ENCODE measurements at places on chromosomes 4 and X.
A peak's percentile ranks its signal among the peaks of the same experiment; 100 is the strongest.

- no peak for DNase-seq
Measured at GRCh38 chrX:38898261-38898660, 97.0 kb downstream of the MID1IP1 start.

DNA sequence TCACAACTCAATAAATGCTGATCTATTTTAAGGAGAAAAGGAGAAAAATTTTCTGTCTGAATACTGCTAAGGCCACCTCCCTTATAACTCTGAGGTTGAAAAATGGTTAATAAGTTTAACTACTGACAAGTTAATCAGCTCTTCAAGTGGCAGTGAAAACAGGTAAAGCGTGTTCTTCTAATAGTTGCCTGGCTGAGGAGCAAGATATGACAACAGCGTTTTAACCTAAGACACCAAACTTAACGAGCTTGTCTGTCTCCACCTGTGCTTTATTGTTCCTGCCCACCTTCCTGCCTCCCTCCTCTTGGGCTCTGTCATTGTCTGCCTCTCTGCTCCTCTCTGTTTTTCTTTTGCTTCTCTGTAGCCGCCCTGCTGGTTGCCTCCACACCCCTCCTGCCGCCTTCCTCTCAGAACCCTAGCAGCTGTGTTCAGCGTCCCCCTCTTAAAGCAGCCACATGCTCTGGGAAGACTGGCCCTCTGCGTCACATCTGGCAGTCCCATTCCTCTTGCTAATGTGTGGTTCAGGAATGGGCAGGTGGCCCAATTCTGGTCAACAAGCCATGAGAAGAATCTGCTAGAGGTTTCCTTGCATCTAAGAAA lies 4.3 kb upstream of the TSPAN5 start:
- DNase-seq = no peak

GRCh38 chr4:122614621-122615020 lies 6.2 kb downstream of the IL21 start:
- DNase-seq = no peak

DNA sequence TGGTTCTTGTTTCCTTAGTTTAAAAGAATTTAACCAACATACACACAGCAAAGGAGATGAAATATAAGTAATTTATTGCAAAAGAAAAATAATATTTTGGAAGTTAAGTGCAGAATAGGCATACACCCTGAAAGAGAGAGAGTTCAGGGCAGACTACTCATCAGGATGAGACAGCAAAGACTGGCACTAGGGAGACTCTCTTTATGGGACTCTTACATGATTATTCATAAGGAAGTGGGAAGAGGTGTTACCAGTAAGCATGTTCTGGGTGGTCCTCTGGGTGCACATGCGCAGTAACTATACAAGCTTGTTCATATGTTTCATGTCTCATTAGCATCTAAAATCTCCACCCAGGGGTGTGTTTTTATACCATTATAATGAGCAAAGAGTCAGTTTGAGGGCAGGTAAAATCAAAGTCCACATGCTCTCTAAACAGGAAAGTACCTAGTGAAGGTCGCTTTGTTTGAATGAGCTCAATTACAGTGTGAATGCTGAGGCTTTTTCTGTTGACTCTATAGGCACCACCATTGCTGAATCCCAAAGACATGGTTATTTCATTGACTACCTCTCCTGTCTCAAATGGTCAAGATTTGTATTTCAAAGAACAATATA lies 38.2 kb upstream of the PRDM5 start:
- no peak for DNase-seq

GRCh38 chrX:31580227-31580626 lies 508.4 kb upstream of the FTHL17 start:
- peak; percentile 40 for DNase-seq

GRCh38 chr4:189785257-189785656 lies 155.4 kb upstream of the FRG1 start:
- no peak for DNase-seq

DNA sequence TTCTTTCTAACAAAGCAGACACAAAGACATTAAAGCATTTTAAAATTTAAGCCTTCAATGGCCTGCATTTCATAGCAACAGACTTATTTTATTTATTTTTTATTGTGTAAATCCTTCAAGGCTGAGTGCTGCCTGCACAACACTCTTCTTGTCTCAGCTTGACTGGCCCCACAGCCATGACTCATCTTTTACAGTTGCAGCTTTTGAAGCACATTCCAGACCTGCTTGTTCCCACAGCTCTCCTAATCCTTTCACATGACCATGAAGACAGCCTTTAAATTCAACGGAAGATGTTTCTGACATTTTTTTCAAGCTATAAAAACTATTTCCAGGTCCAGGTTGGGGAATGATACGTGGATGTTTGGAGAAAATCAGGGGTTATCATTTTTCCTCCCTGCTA lies 276.9 kb upstream of the TACR3 start:
- DNase-seq = peak; percentile 50

DNA sequence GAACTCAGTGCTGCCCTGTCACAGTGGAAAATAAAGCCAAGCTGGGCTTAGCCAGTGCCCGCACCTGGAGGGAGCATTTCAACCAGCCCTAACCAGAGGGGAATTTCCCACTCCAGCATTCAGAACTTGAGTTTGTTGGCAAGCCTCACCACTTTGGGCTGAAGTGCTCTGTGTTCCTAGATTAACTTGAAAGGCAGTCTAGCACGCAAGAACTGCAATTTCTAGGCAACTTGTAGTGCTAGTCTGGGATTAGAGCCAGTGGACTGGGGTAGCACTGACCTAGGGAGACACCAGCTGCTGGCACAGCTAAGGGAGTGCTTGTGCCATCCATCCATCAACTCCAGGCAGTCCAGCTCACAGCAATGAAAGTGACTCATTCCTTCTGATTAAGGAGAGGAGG lies 1060.6 kb upstream of the GRID2 start:
- DNase-seq = no peak

- peak; percentile 50 for DNase-seq
Measured at GRCh38 chrX:63250253-63250868, 100.8 kb downstream of the SPIN4 start.

DNA sequence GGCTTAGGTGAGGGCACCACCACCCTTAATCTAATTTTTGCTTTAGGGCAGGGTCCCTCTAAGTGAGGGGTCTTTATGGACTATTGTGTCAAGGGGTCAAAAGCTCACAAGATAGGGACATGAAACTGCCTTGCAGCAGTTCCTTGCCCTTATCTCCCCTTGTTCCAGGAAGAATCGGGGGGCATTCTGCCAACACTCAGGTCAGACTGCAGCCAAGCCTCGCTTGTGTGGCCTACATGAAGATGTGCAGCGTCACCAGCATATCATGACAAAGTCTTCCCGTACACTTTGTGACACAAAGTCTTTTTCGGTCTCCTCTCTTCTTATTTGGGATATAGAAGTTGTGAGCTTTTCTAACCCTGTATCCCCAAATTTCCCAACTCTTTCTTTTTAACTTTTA lies 17.5 kb upstream of the USP9X start:
- no peak for DNase-seq

Measured in BE2C (cell line).